ENCODE measurements at places on chromosomes 7 and 10.

GRCh38 chr10:70308121-70309060 lies 24.6 kb upstream of the NPFFR1 start:
- DNase-seq = no peak

- no peak for DNase-seq
Measured at GRCh38 chr7:11203683-11204082, 230.0 kb downstream of the PHF14 start.

- DNase-seq = no peak
Measured at GRCh38 chr7:105643851-105644250, 62.6 kb upstream of the EFCAB10 start.

- no peak for DNase-seq
Measured at GRCh38 chr7:149864751-149865150, 9.0 kb upstream of the ATP6V0E2 start.

DNA sequence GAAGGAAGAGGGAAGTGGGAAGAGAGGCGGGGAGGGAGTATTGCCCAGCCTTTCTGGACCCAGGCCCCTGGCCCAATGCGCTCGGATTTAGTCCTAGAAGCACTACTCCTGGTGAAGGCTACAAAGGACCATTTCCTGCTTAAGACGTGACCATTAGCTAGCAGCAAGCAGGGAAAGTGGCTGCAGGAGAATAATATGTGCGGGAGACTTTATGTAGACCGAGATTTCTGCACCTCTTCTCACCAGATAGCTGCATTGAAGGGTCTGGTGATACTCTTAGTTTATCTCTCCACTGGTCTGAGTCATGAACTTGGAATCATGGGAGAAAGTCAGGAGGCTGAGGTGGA lies 3.1 kb downstream of the VAX1 start:
- DNase-seq = no peak

DNA sequence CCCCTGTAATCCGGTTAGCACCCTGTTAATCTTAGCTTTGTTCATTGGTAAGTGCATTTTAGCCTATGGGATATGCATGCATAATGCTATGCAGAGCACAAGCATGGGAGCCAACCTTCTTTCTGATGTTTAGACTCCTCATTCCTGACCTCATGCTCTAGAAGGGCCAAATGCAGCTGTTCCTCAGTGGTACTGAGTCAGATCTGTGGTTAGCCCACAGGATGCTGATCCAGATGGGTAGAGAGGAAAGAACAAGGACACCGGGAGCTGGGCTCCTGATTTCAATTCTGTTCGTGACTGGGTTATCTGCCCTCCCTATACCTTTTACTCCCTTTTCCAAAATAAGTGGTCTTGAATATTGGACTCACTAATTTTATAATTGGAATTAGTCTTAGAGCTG lies 31.7 kb upstream of the C10orf90 start:
- no peak for DNase-seq

- DNase-seq = no peak
Measured at GRCh38 chr7:158325530-158326381, 261.9 kb downstream of the PTPRN2 start.

GRCh38 chr10:80924063-80924952 lies 386.6 kb downstream of the SH2D4B start:
- DNase-seq = no peak

DNA sequence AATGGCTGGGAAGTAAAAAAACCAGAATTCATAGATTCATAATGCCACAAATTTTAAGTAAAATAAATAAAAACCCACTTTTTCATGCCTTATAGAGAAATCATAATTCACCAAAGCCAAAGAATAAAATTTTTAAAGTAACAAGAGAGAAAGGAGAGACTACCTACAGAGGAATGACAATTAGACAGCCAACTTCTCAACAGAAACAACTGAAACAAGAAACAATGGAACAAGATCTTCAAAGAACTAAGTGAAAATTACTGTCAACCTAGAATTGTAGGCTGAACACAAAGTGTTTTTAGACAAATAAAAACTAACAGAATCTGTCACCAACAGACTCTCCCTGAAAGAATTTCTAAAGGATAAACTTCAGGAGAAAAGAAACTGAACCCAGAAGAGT lies 15.6 kb upstream of the KCNMA1 start:
- no peak for DNase-seq

GRCh38 chr7:124635416-124635815 lies 130.2 kb downstream of the GPR37 start:
- no peak for DNase-seq

- DNase-seq = no peak
Measured at GRCh38 chr7:79504607-79505389, 51.3 kb upstream of the MAGI2 start.

- no peak for DNase-seq
Measured at GRCh38 chr7:39406467-39406866, 159.7 kb upstream of the YAE1 start.

GRCh38 chr10:130884456-130884855 lies 427.1 kb downstream of the TCERG1L start:
- DNase-seq = no peak

GRCh38 chr7:148020679-148021078 lies 569.9 kb upstream of the C7orf33 start:
- DNase-seq = no peak

DNA sequence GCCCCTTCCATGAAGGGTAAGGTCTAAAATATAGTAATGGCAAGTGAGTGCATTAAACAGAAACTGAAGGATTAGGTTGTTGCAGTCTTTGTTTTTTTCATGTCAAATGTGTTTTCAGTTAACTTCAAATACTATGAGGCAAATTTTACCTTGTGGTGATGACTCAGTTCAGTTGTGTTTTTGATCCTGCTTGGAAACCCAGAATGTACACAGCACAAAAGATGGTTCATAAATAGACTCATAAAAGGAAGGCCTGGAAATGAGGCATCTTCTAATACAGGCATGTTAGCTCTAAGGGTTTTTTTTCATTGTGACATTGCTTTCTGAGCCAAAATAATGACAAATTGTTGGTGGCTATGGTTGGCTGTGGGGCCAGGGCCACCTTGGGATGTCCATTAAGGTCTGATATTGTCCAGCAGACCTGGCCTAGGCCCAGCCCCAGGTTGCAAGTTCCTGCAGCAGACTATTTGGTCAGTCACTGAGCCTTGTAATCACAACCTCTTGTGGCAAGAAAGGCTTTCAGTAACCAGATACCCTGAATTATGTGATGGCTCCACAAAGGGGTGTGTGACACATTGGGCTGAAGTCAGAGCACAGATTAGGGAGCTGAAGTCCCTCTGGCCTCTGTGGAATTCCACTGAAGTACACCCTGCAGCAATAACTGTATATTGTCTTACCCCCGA lies 69.0 kb upstream of the SAMD8 start:
- no peak for DNase-seq

DNA sequence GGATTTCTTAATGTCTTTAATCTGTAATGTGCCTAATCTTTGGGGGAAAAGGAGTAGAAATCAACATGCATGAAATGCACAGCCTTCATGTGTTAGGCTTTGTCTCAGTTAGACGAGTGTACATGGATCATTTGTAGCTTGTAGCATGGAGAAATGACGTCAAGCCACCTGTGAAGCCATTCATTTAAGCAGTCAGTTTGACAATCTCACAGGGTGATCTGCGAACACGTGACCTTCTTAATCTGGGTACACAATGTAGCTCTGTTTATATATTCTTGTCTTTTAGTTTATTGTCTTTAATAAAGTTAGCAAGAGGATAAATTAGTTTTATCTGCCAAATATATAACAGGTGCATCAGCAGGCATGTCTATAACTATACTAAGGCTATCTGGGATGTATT lies 351.9 kb upstream of the LRGUK start:
- no peak for DNase-seq

- no peak for DNase-seq
Measured at GRCh38 chr7:127396184-127396583, 3.7 kb upstream of the ZNF800 start.

DNA sequence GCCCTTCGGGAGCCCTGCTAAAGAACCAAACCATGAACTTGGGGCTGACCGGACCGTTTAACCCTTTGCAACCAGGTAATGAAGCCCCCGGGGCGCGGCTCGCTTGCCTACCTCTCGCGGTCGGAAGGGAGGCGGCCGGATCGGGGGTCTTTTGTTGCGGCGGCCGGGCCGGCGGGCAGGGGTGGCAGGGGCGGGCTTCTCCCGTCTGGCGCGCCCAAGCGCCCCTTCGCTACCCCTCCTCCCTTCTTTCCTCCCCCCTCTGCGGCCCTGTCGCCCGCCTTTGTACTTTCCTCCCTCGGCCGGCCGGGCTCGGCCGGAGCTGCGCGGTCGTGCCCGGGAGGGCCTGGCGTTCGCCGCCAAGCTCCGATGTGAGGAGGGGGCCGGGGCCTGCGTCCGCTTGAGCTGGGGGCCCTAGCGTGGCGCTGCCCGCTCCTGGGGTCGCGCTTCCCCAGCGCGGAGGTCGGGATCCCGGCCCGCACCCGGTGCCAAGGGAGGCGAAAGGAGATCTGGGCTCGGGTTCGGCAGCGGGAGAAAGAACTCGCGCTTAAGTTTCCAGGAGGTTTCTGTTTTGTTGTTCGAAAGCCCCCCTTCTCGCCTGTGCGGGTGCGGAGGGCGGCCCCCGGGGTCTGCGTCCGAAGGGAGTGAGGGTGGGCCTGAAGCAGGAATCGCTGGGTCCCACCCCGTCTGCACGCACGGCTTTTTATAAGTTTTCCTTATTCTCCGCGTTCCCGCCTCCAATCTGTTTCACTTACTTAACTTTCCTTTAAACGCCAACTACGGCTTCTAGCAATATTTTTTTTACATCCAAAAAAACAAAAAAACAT lies 436.8 kb upstream of the GALNT17 start:
- no peak for DNase-seq

DNA sequence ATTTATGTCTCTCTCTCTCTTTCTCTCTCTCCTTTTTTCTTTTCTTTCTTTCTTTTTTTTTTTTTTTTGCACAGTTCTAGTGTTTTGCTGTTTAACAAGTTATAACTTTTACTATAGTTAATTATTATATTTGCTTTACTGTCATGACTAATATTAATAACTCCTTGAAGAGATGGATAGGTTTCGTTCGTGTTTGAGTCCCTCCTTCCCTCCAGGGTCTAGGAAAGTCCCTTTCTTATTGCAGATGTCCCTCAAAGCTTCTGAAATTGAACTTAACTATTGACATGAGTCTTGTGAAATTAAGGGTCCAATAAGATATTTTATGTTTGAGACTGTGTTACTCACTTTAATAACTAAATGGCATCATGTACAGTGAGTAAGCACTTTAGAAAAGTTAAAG lies 131.4 kb downstream of the PLXDC2 start:
- DNase-seq = no peak

DNA sequence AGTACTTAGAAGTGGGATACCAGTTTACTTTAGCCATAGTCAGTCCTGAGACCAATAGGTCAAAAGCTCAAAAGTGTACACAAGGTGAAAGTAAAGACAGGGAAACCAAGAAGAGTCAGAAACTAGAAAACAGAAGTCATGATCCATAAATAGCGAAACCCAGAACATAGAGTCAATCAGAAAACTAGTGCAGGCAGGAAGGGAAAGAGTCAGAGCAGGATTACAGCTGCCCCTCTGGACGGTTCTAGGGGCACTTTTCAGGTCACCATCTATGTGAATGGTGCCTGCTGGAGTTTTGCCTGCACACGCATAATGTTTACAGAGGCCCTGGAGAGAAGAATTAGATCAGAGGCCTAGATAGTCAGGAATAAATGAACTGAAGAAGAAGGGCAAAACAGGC lies 22.4 kb upstream of the DMTF1 start:
- no peak for DNase-seq

- DNase-seq = no peak
Measured at GRCh38 chr10:35797187-35797586, 155.1 kb upstream of the FZD8 start.

GRCh38 chr7:158024881-158025280 lies 562.7 kb downstream of the PTPRN2 start:
- no peak for DNase-seq

GRCh38 chr7:155166108-155166507 lies 96.0 kb downstream of the HTR5A start:
- no peak for DNase-seq

GRCh38 chr7:123343611-123344010 lies 143.8 kb upstream of the SLC13A1 start:
- DNase-seq = no peak

DNA sequence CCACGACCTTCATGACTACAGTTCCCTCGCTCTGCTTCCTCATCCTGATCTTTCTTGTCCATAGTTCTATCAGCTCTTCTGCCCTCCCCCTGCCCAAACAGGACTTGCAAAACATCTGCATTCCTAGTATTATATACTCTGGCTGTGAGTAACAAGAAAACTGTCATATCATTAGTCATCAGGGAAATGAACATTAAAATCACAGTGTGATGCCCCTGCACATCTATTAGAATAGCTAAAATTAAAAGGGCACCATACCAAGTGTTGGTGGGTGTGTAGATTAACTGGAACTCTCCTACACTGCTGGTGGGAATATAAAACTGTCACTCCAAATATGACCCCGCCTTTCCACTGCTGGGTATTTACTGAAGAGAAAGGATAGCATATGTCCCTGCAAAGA lies 141.8 kb downstream of the C7orf25 start:
- no peak for DNase-seq

DNA sequence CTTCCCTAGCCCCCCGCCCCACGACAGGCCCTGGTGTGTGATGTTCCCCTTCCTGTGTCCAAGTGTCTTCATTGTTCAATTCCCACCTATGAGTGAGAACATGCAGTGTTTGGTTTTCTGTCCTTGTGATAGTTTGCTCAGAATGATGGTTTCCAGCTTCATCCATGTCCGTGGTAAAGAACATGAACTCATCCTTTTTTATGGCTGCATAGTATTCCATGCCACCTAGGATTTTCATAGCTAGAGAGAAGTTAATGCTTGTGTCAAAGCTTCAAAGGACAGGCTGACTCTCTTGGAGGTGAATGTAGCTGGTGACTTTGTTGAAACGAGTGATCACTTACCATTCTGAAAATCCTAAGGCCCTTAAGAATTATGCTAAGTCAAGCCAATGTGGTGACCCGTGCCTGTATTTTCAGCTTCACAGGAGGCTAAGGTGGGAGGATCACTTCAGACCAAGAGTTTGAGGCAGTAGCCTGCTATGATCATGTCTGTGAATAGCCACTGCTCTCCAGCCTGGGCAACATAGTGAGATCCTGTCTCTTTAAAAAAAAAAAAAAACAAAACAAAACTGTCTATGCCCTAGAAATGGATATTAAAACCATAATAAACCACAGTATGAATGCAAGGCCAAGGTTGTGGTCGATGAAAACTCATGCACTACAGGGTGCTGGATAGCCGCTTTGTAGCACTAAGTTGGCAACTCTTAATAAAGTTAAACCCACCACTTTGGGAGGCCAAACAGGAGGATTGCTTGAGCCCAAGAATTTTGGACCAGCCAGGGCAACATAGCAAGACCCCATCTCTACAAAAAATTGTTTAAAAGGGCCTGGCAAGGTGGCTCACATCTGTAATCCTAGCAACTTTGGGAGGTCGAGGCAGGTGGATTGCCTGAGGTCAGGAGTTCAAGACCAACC lies 52.0 kb downstream of the CUL1 start:
- DNase-seq = no peak

- no peak for DNase-seq
Measured at GRCh38 chr7:115135146-115135545, 213.3 kb downstream of the MDFIC start.

DNA sequence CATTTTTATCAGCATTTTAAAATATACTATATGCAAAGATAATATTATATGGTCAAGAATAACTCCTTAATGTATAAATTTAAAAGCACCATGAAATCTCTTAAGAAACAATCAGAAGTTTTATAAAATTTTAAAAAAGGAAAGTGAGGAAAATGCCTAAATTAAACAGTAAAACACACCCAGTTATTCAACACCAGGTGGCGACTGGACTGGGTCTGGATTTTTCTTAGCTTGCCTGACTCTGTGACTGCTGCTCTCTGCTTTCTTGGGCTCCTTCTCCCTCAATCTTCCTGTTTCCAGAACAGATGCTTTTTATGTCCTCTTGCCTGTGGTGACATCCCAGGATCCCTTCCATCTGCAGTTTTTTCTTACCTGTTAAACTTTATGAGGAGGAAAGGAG lies 200.3 kb downstream of the BICC1 start:
- no peak for DNase-seq
